ENCODE measurements at places on chromosomes 16 and 17.
A peak's percentile ranks its signal among the peaks of the same experiment; 100 is the strongest.

DNA sequence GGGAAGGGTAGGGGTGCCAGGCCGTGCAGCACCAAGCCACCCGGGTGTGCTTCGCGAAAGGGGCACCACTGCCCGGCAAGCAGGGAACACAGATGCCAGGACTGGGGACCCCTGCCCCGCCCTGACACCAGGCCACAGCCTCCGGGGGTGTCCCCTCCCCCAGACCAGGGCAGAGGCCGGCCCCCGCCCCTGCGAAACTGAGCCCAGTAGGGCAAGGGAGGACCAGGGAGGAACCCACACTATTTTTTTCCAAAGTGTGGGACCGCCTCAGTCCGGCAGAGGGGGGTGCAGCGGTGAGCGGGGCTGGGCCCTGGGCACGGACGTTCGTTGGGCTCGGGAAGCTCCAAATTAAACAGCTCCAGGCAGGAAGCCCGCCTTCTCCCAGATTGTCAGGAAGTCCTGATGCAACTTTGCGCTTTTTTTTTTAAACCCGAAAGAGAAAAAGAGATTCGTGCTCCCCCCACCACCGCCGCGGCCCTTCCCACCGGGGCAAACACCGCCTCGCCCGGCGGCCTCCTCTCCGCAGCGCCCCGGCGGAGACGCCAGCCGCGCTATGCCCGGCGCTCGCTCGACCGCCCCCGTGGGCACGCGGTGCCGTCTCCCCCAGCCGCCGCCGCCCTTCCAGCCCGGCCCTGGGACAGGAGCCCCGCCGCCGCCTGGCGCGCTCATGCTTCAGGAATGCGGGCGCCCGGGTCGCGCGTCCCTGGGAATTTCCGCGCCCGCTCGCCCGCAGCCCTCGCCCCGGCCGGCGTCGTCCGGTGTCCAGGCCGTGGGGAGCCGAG, 755 bp downstream of the PIEZO1 start:
- peak; percentile 57 for DNase-seq

DNA sequence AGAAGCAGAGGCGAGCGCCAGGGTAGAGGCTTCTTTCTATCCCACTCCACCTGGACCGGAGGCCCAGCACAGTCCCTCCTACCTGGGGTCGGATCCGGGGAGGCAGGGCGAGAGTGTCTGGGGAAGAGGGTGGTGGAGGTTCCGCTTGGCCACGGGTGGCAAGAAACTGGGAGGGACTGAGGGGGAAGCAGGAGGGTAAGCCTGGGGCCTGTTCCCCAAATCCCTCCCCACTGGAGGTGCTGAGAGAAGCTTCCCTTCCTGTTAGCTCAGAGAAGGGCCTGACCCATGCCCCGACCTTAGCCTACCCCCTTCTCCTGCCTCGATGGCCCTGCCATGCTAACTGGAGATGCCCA, 1.8 kb upstream of the TPPP3 start:
- peak; percentile 26 for DNase-seq

DNA sequence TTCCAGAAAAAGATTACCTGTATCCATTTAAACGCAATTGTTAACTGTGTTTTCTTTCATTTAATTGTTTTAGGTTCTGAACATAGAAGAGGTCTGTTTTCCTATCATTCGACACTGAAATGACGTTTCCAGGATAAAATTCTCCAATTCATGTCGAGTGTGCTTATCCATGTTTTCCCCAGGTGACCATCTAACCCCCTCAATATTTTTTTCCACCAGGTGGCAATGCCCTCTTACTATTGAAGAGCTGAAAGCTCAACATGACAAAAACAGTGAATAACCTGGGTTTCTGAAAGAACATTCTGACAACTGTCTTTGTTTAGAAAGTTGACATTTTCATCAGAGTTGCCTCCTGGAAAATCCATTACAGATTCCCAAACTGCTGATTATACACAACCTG, 948.7 kb downstream of the KCNJ2 start:
- DNase-seq = no peak

- DNase-seq = no peak
These were observed 20.4 kb downstream of the KRT12 start for GRCh38 chr17:40846515-40847144.

DNA sequence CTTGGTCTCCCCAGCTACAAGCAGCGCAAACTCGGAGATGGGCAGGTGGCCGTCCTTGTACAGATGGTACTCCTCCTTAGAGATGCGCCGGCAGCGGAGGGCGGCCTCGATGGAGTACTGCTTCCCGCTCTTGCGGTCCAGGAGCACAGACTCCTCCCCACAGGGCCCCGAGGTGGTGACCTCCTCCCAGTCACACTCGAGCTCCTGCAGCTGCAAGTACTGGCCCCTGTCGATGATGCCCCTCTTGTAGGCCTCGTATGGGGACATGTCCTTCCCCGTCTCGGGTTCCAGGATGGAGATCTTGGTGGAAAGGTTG, 7.2 kb downstream of the CDK3 start:
- no peak for DNase-seq

- DNase-seq = no peak
These were observed 15.4 kb downstream of the MFSD11 start for GRCh38 chr17:76753061-76753961.

GRCh38 chr17:56699186-56699894, 105.8 kb downstream of the NOG start:
- no peak for DNase-seq

GRCh38 chr17:13729466-13730134, 127.9 kb upstream of the HS3ST3A1 start:
- DNase-seq = no peak

DNA sequence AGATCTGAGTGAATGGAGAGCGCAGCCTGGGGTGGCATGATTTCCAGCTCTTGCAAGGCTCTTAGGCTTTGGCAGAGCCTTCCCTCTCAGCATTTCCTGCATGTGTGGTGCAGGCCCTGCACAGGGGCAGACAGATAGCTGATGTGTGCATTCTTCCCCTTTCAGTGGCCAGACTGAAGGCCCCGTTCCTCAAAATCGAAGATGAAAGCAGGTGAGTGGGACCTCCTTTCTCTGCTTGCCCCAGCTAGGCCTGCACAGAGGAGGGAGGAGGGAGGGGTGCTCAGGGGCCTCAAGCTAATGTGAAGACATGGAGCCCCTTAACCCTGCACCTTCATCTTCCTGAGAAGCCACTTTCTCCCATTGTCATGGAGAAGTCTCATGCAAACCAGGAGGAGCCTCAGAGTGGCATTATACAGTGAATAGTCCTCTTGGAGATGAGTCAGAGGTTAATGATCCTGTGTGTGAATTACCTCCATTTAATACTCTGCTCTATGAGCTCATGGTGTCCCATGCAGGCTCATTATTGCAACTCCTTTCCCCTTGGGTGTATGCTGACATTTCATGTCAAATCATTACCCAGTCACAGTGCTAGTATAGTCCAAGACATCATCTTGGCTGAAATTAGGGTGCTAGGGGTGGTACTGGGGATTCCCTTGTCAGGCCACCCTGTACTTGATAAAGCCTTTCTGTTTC, 20.4 kb upstream of the ADAM11 start:
- DNase-seq = peak; percentile 7

GRCh38 chr17:41339571-41340172, 11.0 kb downstream of the KRT33A start:
- no peak for DNase-seq

- no peak for DNase-seq
These were observed 24.4 kb upstream of the SEC14L1 start for GRCh38 chr17:77116371-77116860.

DNA sequence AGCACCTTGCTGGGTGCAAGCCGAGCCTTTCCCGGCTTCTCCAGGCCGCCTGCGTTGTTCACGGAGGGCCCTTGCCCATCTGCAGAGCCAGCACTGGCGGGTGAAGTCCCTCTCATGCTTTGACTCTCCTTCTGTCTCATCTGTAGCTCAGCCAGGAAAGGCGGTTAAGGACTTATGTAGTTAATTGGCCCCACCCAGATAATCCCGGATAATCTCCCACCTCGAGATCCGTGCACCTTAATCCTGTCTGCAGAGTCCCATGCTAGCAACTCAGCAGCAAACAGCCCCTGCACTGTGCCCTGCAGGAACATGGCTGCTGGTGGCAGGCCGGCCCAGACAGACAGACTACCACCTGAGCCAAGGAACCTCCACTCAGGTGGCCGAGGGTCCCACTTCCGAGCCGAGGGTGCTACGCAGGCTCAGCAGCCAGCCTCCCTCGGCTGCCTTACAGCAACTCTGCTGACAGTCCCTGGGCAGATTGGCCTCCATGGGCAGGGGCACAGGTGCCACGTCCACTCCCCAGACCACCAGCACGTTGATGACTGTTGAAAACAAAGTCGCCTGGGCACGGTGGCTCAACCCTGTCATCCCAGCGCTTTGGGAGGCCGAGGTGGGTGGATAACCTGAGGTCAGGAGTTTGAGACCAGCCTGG, 16.9 kb downstream of the RAB40C start:
- DNase-seq = no peak

DNA sequence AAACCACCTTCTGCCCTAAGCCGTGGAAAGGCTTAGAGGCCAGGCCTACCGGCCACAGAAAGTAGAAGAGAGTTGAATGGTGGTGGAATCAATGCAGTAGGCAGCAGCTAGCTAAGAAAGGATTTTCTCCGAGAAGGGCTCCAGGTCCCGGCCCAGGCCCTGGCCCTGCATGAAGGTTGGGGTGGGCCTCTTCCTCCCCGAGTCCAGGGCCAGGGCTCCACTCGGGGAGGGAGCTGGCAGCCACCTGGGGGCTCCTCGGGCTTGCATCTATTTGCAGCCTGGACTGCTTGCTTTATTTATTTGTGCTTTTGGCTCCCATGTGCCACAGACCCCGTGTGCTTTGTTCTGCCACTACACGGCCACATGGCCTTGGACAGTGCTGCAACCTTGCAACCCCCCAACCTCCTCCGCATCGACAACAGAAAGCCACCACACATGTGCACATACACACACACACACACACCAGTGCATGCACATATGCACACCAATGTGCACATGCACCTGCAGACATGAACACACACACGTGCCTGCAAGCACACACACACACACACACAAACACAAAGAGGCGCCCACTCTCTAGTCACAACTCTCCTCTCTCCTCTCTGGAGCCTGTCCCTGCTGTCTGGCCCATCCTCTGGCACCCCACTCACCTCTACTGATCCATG, 96.4 kb upstream of the TNRC6C start:
- DNase-seq = no peak

GRCh38 chr17:9854255-9854654, 28.5 kb downstream of the GLP2R start:
- DNase-seq = no peak

DNA sequence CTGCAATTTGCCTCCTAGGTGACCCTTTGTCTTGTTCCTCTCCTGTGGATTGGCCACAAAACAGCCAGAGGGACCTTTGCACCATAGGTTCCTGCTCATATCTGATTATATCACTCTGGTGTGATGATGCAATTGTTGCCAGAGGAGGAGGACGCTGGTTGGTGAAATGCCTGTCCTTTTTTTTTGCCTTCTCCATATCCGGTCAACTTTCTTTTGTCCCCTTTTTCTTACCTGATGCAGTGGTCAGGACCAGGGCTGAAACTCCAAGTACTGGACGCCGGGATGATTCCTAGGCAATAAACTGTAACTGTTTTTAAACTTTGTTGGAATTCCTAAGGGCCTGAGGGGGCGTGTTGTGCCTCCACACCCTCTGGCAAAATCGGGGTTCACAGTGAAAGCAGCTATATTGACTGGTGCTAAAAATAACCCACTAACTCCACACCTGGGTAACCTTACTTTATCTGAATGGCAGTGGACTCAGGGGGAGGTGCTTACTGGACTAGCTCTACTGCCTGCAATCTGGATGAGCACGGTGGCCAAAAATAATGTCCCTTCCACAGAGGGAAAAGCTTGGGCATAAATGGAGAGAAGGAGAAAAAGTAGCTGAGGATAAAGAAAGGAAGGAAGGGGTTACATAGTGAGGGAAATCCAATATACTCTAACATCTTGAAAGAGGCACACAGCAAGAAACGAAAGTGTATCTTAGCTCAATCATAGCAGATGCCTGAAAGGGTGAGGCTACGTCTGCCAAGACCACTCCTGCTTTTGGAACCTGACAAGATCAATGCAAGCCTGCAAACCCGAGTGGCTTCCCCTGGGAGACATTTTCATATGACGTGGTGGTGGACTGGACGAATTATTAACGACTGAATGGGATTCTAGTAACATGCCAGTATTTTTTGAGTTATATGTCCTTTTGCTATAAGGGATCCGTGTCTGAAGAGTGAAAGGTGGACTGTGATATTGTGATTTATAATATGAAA, 28.4 kb upstream of the ZNF423 start:
- DNase-seq = no peak

- no peak for DNase-seq
These were observed 4.3 kb downstream of the SMIM5 start for GRCh38 chr17:75637551-75637950.

GRCh38 chr16:75080205-75081029, 36.2 kb downstream of the LDHD start:
- peak; percentile 68 for DNase-seq

DNA sequence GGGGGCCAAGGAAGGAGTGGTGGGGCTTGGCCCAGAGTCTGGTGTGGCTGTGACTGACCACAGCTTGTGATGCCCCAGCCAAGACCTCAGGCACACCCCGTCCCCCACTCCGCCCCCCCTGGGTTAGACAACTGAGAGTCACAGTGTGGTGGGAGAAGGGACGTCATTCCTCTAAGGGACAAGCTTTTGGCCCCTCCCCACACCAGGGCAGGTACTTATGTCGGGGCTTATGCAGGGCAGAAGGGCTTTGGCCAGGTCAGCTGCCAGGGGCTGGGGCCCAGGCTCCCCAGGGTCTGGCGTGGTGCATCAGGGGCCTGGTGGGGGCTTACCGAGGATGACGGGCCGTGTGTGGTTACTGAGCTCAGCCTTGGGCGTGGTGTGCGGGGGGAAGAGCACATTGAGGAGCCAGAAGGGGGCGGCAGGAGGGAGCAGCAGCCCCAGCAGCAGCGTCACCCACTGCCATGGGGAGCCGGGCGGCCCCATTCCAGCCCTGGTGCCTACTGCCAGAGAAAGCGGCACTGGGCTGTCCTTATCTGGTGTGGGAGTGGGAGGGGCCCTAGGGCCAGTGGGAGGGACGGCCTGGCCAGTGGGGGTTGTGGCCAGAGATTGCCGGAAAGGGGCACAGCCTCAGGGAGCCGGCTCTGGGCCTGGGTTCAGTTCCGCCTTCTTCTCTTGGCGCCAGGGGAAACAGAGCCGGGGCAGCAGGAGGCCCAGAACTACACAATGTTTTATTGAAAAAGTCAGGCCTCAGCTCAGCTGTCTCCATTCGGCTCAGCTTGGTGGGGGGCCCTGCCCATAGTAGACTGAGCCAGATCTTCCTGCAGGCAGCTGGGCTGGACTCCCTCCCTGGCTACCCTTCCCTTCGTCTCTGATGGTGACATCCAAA, at the start of gene LCAT:
Gene LCAT (minus strand): TSS at position 502 of the 886 bp plus-strand sequence. CDS start 19 bp downstream, at position 483.
- DNase-seq = no peak
